Activated naive CD8-positive, alpha-beta T cell treated with anti-CD3 and anti-CD28 coated beads for 36 hours (primary cell): ENCODE measurements at places on chromosomes 12 and 14.

DNA sequence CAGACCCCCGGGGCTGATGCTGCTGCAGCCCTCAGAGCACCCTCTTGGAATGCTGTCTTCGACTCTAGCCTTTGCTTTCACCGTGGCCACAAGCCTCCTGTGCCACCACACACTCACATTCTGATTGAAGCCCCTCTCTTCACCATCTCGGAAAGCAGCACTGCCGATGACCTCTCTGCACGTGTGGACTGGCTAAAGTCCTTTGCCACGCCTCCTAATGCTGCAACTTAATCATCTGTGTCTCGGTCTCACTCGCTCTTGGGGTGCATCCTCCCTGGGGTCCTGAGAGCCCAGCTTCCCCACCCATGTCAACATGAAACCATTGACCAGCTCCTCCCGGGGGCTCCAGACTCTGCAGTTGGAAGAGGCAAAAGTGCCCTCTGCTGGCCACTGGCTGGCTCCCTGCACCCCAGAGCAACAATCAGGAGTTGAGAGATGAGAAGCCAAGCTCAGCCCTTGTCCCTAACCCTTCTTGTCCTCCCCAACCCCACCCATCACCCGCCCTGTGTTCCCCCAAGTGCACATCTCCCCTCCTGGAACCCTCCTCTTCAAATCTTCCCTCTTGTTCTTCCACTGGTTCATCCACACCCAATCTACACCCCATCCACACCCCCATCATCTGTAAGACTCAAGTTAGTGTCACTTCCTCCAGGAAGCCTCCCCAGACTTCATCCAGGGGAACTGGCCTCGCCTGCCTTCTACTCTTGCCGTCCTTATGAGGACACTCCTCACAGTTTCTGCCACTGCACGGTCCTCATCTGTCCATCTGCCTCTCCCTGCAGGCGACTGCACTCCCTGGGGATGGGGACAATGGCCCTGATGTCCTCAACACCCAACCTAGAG, 23.6 kb upstream of the FAM181A start:
- peaks cover 19% of the 10 kb centered on the region for H3K27me3 ChIP-seq
- no peaks in the 10 kb centered on the region for H3K36me3 ChIP-seq
- H3K4me3 ChIP-seq = no peak overlapping the region
- no peak overlapping the region for H3K27ac ChIP-seq

GRCh38 chr14:99497341-99497740, 16.1 kb downstream of the CCNK start:
- no peak for DNase-seq
- no peaks in the 10 kb centered on the region for H3K27me3 ChIP-seq
- H3K4me3 ChIP-seq = no peak overlapping the region
- H3K36me3 ChIP-seq = peaks cover 15% of the 10 kb centered on the region

GRCh38 chr12:66239295-66239694, 50.3 kb downstream of the IRAK3 start:
- H3K27me3 ChIP-seq = peaks cover 56% of the 10 kb centered on the region
- DNase-seq = no peak
- H3K27ac ChIP-seq = no peak overlapping the region
- H3K36me3 ChIP-seq = no peaks in the 10 kb centered on the region
- H3K4me3 ChIP-seq = no peak overlapping the region

DNA sequence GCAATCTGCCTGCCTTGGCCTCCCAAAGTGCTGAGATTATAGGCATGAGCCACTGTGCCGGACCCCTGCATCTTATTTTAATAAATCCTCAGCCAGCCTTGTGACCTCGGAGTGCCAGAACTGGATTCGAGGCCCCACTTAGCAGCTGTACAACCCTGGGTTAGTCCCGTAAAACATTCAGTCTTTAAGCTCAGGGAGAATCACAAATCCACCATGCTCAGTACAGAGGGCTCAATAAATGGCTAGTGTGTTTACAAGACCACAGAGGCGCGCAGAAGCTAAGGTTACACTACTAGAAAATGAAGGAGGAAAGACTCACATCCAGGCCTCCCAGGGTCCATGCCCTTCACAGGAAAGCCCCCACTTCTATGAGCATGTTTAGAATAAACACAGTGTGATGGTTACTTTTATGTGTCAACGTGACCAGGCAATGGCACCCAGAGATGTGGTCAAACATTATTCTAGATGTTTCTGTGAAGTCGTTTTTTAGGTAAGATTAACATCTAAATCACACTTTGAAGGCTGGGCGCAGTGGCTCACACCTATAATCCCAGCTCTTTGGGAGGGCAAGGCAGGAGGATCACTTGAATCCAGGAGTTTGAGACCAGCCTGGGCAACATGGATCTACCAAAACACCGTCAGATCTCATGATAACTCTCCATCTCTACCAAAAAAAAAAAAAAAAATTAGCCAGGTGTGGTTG, 55.3 kb downstream of the CLMN start:
- peaks cover 45% of the 10 kb centered on the region for H3K4me1 ChIP-seq
- H3K27me3 ChIP-seq = peaks cover 4% of the 10 kb centered on the region
- no peak overlapping the region for H3K27ac ChIP-seq
- no peak overlapping the region for H3K4me3 ChIP-seq
- DNase-seq = no peak

- no peaks in the 10 kb centered on the region for H3K27me3 ChIP-seq
- DNase-seq = no peak
- H3K4me1 ChIP-seq = peaks cover 11% of the 10 kb centered on the region
These were observed 9.8 kb upstream of the GNPNAT1 start for GRCh38 chr14:52801014-52801712.
